ENCODE measurements at places on chromosomes 1 and 21.

- DNase-seq: no peak
Measured at GRCh38 chr1:109932679-109933078, 22.0 kb downstream of the CSF1 start.

DNA sequence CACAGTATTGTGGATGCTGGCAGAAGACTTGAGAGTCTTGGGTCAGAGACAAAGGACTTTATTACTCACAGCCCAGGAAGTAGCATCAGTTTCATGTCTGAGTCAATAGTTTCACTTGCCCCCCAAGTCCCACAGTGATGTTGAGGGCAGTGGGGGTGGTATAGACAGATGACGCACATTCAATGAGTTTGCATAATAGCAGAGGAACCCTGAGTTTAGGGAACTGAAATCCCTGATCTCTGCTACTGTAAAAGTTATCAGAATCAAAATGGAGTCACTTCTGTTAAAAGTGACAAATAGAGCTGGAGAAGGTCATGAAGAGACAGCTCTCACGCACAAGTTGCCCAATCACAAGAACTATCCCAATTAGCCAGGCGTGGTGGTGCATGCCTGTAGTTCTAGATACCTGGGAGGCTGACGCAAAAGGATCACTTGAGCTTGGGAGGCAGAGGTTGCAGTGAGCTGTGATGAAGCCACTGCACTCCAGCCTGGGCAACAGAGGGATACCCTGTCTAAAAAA is 11.5 kb upstream of the HCRTR1 start:
- DNase-seq: no peak

- DNase-seq: no peak
Measured at GRCh38 chr21:41438425-41439113, 12.5 kb downstream of the MX1 start.

DNA sequence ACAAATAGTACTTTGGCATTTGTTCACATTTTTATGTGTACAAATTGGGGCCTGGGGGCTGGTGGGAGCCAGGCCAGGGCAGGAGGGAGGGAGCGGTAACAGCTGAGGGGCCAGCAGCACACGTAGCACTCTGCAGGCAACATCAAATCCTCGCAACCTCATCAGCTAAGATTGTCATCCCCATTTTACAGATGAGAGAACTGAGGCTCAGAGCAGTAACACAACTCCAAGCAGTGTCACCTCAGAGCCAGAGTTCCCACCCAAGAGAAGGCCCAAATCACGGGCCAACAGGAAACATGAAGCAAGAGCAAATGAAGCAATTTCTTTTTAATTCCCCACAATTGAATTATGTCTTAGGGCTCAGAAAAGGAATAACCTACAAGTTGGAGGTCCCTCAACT is 14.1 kb downstream of the IFFO2 start:
- no peak for DNase-seq

GRCh38 chr21:38984982-38985567 is 179.3 kb downstream of the ETS2 start:
- peak; percentile 87 for DNase-seq

- DNase-seq: no peak
Measured at GRCh38 chr1:174839211-174839610, 160.5 kb upstream of the CACYBP start.

GRCh38 chr1:151723726-151724370 is 2.5 kb downstream of the RIIAD1 start:
- no peak for DNase-seq

DNA sequence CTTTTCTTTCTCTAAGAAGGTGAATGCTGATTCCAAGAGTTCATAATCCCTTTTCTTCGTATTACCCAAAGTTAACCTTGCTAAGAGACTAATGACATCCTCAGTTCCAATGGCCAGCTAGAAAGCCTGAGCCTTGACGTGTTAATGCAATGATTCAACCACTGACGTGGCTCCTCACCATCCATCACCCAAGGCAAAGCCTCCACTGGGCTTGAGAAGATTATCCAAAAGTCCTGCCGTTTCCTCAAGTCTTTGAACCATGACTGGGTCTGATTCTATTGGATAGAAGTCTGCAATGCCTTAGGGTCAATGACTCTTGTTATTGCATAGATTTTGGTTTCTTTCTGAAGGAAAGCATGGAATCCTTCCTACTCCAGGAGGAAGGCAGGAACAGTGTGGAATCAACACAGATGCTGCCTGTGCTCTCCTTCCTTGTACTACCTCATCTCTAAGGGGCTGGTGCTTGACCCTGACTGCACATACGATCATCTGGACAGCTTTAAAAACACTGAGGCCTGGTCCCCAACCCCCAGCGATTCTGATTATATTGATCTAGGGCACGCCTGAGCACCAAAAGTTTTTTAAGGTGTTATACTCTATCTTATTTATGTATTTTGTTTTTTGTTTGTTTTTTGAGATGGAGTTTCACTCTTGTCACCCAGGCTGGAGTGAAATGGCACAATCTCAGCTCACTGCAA is 69.3 kb upstream of the ANGPTL1 start:
- DNase-seq: no peak

DNA sequence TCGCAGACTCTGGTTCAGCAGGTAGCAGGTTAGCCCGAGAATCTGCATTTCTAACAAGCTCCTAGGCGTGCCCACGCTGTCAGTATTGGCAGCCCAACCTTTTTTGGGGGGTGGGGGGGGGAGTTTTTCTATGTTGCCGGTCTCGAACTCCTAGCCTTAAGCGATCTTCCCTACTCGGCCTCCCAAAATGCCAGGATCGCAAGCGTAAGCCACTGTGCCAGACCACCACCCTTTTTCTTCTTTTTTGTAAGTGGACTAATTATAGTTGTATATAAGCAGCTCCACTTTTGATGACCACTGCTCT is 480 bp upstream of the MIS18A start:
- no peak for DNase-seq

GRCh38 chr1:183215936-183216335 is 29.9 kb downstream of the LAMC2 start:
- DNase-seq: no peak

DNA sequence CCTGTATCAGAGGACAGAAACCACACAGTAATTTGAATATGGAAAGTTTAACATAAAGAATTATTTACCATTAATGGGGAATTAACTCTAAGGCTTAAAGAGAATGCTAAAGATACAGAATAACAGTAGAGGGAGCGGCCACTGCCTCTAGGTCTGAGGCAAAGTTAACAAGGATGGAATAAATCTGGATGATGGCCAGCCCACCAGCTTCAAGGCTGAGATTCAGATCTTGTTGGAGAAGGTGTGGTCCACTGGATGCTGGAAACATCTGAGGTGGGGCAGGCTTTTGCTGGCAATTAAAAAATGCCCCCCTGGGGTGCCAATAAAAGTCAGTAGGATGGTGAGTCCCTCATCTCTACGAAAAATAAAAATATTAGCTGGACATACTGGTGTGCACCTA is 29.4 kb downstream of the ZMYM4 start:
- no peak for DNase-seq

DNA sequence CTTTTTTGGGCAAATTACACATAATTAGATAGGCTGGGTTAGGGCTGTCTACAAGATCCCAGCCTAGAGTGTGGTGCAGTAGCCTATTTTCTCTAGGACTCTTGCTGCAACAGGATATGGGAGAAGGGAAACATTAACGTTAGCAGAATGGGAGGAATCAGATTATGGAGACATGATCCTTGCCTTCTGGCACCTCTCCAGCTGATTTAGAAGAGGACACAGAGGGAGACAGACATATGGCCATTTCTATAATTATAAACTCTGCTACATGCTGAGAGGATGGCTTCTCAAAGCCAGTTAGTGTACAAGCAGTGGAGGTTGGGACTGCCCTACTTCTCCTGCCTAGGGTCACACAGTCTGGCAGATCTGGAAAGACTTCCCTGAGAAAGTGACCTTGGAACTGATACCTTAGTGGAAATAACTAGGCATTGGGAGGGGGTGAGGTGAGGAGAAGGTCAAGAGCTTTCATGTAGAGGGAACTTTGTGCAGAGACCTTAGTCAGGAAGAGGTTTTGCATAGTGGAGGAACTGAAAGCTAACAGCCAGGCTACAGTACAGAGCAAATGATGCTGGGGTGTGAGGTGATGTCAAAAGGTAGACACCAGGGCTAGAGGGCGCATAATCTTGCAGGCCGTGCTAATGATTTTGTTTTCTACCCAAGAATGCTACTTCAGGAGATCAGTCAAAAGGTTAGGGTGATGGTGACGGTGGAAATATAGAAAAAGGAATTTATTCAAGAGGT is 1.2 kb upstream of the CD1D start:
- DNase-seq: peak; percentile 86

- peak; percentile 83 for DNase-seq
Measured at GRCh38 chr1:182604175-182605164, at the start of gene RGS16. TSS of gene RGS16 (minus strand) at chr1:182604389. CDS start at chr1:182604259, 130 bp downstream.

GRCh38 chr1:185593271-185593670 is 140.9 kb upstream of the HMCN1 start:
- no peak for DNase-seq

DNA sequence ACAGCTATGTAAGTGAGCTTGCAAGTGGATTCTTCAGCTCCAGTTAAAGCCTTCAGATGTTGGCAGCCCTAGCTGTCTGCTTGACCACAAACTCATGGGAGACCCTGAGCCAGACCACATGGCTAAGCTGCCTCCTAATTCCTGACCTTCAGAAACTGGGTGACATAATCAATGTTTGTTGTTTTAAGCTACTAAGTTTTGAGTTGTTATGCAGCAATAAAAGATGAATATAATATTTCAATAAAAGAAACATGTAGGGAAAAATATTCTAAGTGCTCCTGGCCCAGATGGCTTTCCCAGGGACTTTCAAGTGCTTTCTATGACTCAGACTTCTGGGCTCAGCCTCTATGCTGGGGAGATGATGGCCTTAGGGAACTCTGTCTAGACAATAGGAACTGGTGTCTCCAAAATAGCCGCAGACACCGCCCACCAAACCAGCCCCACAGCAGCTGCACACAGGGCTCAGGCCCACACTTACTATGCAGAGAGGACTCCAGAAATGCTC is 20.3 kb upstream of the AZIN2 start:
- no peak for DNase-seq

GRCh38 chr1:216183007-216183406 is 240.2 kb downstream of the USH2A start:
- no peak for DNase-seq

GRCh38 chr1:150372580-150372979 is 8.6 kb downstream of the RPRD2 start:
- DNase-seq: no peak

DNA sequence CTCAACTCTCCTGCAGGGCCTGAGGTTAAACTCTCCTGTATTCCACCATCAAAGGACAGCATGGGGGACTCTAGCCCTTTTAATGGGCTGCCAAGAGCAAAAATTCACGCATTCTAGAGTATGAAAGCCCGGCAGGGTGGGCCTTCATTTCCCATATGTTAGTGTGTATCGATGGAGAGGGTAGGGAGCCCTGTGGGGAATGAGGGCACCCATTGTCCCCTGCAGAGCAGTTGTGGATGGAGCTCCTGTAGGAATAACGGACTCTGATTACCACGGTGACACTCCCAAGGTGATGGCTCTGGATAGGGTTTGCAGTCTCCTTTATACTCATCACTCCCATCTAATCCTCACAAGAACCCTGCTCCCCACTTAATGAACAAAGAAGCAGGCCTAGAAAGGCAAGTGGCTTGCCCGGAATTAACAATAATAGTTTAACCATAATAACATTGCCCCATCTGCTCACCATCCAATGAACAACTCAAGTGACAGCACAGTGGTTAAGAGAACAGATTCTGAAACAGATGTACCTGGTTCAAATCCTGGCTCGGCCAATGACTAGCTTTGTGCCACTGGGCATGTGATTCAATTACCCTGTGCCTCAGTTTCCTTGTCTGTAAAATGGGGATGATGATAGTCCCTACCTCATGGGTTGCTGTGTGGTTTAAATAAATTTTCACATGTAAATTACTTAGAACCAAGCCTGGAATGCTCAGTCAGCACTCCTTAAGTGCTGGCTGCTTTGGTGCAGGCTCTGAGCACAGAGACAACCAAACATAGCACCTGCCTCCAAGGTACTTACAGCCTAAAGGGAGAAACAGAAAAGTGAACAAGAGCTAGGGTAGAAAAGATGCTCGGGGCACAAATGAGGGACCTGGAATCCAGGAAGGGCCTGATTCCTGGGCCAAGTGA is 29.0 kb downstream of the HIVEP3 start:
- no peak for DNase-seq

- no peak for DNase-seq
Measured at GRCh38 chr1:93605026-93605568, 76.5 kb downstream of the BCAR3 start.

DNA sequence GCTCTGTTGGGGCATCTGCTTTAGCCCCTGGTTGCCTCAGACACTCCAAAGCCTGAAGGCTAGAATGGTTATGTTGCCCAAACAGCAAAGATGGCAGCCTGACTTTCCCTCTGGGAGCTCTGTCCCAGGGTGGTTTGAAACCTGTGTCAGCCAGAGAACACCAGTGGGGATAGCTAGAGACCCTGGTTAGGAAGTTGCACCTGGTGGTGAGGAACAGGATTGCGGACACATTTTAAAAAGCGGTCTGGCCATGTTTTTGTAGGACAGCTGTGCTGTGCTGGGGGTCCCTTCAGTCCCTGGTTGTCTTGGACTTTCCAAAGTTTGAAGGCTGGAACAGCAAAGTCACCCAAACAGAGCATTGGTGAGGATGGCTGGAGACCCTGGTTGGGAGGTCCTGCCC is 87.8 kb downstream of the DNM3 start:
- DNase-seq: no peak

- no peak for DNase-seq
Measured at GRCh38 chr1:61192663-61193330, 110.4 kb downstream of the NFIA start.

- peak; percentile 44 for DNase-seq
Measured at GRCh38 chr1:108016451-108016920, 51.5 kb upstream of the VAV3 start.

GRCh38 chr1:23617084-23617521 is 57.8 kb upstream of the ID3 start:
- no peak for DNase-seq

- no peak for DNase-seq
Measured at GRCh38 chr1:199978408-199978940, 49.0 kb upstream of the NR5A2 start.

DNA sequence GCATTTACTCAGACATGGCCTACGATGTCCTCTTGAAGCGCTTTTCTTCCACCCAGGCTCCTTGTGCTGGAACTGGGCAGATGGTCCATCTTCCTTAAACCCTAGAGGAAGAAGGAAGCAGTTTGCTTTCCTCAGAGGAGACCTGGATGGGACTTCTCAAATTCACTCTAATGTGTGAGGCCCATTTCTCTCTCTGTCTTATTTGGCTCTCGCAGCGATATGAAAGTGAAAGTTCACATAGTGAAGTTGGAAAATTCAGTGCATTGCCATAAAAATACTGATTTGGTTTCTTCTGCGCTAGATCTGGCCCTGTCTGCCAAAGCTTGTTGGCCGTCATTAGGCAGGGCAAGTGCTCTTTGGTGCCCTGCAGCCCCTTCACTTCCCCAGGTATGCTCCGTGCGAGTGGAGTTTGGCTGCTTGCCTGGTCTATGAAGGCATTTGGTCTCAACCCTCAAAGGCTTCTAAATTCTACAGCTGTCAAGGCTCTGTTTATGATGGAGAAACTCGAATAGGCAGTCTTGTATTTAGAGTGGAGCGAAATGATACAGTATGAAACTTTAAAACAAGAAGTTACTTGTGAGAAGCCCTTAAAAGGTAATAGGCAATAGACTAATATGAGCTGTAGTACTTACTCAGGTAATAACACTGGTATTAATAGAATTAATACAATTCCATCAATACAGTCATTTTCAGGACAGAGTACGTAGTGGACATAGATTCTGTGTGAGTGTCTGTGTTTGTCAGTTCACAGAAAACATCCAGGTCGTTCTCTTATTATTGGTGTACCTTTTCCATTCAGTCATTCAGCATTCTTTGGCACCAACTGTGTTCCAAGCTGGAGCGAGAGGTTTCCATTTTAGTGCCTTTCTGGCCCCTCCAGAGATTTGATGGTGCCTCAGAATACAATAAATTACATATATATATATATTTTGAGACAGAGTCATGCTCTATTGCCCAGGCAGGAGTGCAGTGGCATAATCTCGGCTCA is 20.5 kb downstream of the SZRD1 start:
- no peak for DNase-seq

Measured in Jurkat, Clone E6-1 (cell line).